ENCODE measurements at places on chromosomes 7 and 10.

GRCh38 chr10:8302565-8302964 lies 248.1 kb downstream of the GATA3 start:
- no peak for DNase-seq

- DNase-seq, result no peak
Observed at GRCh38 chr10:7718685-7719084, 15.6 kb downstream of the ITIH2 start.

DNA sequence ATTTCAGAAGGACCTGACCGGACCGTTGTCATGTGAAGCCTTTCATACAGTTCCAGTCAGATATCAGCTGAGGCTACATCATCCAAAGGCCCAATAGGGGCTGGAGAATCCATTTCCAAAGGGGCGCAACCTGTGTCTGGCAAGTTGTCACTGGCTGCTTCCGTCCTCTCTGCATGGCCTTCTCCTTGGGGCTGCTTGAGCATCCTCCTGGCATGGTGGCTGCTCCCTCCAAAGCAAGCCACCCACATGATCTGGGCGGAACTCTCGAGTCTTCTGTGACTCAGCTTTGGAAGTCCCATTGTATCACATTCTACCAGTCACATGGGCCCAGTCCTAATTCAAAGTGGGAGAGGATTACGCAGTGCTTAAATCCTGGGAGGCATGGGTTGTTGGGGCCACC lies 207.0 kb upstream of the SHH start:
- DNase-seq, result no peak

DNA sequence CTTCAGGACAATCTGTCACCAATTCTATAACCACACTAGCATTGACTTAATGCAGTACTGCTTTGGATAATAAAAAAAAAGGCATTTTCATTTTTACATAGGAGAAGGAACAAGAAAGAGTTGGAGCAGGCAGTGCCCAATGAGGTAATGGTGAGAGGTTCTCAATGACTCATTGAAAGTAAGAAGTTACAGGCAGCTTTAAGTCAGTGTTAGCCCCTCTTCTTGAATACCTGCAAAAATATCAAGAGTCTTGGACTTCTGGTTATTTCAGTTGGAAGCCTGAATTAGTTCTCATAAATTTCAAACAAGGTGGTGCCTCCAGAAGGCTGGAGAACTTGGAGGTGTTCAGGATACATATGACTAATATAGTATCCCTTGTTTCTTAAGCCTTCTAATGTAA lies 422.5 kb downstream of the HTR7 start:
- no peak for DNase-seq

DNA sequence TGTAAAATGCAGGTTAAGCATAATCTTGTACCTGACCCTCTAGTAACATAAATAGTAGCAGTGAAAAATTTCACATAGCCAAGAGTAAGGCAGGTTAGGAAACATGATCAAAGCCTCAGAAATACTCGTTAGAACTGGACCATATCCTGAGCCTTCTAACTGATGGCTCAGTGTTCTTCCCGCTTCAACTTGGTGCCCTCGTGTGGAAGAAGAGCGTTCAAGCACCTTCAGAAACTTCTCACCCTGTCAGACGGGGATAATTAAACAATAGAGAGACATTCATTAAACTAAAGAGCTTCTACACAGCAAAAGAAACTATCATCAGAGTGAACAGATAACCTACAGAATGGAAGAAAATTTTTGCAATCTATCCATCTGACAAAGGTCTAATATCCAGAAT lies 124.5 kb downstream of the MYOF start:
- DNase-seq, result peak; percentile 36

Data from pons (tissue), 1 donor.